NCI-H1417 (cell line): ENCODE measurements at places on chromosomes 12 and 14.
A peak's percentile ranks its signal among the peaks of the same experiment; 100 is the strongest.

GRCh38 chr14:66859063-66859671, 330.1 kb upstream of the GARIN2 start:
- no peak for DNase-seq

DNA sequence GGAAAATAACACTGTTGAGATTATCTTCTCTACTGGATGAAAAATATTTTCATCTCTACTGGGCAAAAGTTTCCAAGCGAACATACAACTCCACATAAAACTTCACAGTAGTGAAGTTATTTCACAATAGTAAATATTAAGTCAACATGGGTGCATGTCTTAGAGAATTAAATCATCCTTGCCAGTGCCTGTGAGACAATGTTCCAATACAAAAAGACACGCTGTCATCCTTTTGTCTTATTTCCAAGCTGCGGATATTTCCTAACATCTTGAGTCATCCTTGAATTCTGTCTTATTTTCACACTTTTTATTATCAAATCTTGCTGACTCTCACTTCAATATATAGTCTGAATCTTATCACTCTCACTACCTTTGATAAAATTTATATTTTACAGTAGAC, 142.9 kb upstream of the KITLG start:
- no peak for DNase-seq

- DNase-seq = no peak
These were observed 82.8 kb upstream of the NEDD1 start for GRCh38 chr12:96824074-96824837.

DNA sequence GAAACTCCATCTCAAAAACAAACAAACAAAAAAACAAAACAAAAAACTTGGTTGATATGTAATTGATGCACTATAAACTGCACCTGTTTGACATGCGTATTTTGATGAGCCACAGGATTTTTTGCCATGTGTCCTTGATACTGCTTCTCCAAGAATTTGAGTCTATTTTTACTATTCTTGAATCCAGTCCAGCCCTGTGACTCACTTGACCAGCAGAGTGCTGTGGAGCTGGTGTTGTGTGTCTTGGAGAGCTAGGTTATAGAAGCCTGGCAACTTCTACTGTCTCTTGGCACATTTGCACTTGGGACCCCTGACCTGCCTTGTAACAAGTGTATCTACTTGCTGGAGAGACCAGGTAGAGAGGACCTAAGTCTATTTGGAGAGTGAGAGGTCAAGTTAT, 52.0 kb downstream of the KLRG1 start:
- no peak for DNase-seq

GRCh38 chr12:50567926-50568325, 63.1 kb downstream of the DIP2B start:
- DNase-seq = no peak

DNA sequence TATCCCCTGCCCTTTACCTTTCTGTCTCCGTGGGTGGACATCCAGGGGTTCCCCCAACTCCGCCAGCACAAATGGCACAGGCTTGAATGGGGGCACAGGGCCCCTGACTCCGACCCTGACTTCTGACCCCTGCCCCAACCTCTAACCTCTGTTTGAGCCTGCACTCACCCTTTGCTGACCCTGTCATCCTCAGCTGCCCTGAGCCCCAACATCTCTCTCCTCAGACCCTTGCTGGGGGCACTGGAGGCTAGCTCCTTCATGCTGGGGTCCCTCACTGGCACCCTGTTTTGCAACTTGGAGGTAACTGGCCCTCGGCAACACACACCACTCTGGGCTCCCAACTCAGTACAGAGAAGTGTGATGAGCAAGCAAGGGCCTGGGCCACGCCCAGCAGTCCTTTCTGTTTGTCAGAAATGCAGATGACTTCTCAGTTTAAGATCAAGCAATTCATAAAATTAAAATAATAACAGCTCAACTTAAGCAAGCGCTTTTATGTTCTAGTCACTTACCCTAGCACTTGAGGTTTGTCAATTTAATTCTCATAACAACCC, 2.1 kb downstream of the IFI27 start:
- no peak for DNase-seq

- no peak for DNase-seq
These were observed 70.7 kb downstream of the SCARB1 start for GRCh38 chr12:124792961-124793441.

GRCh38 chr14:41642367-41642766, 35.7 kb downstream of the LRFN5 start:
- DNase-seq = no peak

GRCh38 chr12:9792185-9792900, 31.6 kb upstream of the CD69 start:
- DNase-seq = no peak

GRCh38 chr12:119725523-119725922, 57.6 kb downstream of the PRKAB1 start:
- no peak for DNase-seq

DNA sequence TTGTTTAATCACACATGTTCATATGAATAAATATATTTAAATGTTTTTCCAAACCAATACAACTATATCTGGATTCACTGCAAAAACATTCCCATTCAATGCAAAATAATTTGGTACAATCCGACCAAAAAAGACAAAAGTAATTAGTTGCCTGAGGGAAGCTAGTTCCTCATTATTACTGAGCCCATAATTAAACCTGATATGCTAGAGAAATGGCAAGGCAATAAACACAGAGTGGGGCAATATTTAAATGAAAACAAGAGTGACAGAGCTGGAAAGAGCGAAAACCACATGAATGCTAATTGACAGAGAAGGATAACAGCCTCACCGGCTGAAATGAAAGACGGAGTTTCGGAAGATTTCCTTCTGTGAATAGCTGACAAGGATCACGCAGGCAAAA, 82.6 kb downstream of the TMCC3 start:
- no peak for DNase-seq

DNA sequence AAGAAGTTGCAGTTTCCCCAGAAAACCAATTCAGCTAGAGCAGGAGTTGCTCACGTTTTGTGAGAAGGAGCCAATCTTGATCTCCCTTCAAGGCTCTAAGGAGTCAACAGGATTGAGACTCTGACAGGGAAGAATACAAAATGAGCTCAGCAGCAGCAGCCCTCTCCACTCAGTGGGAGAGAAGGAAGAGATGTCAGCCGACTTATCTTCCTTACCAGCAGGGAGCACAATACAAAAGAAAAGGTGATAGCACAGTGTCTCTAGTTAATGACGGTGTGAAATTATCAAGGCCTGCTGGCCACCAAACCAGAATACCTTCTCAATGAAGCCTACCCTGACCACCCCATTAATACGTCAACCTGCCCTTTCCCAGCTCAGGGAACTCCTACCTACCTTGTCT, 223.6 kb upstream of the TMPO start:
- DNase-seq = peak; percentile 12

GRCh38 chr14:105852378-105853088, 326.1 kb downstream of the TMEM121 start:
- DNase-seq = no peak

- no peak for DNase-seq
These were observed 119.5 kb downstream of the VEZT start for GRCh38 chr12:95337146-95337545.
